Stimulated activated CD4-positive, alpha-beta T cell treated with anti-CD3 and anti-CD28 coated beads, Interleukin-4, amount 100 ng/mL, for 1 hour (primary cell): ENCODE measurements at places on chromosomes 1 and 21.

GRCh38 chr1:214050513-214051401, 63.0 kb downstream of the PROX1 start:
- no peak for DNase-seq

DNA sequence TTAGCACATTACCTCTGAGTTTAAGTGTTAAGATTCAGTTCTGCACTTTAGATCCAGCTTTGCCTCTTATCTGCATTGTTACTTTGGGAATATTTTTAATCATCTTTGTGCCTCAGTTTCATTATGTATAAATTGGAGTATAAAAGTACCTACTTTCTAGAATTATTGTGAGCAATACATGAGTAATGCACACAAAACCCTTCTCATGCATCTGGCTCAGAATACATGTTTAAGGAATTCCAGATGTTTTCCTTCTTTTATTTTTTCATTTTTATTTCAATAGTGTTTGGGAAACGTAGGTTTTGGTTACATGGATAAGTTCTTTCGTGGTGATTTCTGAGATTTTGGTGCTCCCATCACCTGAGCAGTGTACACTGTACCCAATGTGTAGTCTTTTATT, 14.2 kb downstream of the C8A start:
- no peak for DNase-seq

DNA sequence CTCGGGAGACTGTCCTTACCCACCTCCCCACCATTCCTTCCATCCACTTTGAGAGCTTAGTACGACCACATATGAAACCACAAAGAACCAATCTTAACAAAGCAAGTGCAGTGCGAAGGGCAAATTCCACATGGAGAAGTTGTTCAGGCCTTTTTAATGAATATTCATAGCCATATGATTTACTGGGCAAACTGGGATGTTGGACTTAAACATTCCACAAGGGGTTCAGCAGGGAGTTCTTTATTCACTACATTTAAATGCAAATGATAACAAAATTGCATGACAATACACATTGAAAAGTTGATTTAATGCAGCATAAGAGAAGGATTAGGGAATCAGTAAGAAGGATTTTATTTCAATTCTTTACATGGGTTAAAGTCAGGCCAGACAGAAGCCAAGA, 14.7 kb downstream of the NMNAT2 start:
- no peak for DNase-seq

DNA sequence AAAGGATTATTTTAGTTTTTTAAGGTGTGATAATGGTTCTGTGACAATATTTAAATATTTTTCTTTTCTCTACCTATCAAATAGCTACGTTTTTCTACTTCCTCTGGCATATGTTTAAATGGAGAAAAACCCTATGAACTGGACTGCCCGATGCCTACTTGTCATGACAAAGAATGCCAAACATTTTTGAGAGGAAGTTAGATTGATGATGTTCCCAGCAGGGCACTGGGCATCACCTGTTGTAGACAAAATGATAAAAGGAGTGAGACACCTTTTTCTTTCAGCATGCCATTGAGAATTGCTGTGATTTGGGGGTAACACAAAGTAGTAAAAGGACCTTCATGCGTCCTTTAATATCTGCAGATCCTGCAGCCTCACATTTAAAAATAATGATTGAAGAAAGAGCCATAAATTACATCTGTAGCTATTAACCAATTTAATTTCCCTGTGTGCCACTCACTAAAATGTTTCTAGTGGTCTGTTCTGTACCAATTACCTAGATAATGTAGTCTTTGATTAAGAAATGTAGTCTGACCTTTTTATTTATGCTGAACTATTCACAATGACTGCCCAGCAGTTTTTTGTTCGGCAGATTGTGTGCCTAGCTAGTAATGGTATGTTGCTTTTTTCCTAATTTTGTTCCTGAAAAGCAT, 47.6 kb downstream of the RPL5 start:
- no peak for DNase-seq

DNA sequence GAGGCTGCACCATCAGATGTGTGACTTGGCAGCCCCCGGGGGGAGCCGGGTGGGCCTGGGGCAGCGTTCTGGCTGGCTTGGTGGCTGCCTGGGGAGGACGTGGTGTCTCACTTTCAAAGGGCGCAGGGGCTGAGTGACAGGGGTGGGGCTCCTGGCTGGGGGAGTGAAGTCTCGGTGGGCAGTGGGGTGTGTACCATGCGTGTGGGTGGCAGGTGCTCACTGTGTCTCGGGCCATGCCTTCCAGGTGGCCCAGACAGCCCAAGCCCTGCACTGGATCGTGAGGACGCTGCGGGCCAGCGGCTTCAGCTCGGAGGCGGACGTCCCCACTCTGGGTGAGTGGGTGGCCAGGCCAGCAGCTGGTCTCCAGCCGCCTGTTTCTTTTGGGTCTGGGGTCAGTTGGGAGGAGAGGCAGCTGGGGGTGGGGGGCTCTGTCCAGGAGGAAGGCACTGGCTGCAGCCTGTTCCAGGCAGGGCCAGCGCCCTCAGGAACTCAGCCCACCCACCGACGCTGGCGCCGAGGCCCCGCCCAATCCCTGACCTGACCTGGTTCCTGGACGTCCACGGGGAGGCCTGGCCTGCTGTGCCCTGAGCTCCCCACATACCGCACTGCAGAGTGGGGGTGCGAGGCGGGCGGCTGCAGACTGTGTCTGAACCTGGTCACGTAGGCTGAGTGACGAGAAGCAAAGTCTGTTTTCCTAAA, 30.6 kb upstream of the LRRC3 start:
- DNase-seq: no peak

DNA sequence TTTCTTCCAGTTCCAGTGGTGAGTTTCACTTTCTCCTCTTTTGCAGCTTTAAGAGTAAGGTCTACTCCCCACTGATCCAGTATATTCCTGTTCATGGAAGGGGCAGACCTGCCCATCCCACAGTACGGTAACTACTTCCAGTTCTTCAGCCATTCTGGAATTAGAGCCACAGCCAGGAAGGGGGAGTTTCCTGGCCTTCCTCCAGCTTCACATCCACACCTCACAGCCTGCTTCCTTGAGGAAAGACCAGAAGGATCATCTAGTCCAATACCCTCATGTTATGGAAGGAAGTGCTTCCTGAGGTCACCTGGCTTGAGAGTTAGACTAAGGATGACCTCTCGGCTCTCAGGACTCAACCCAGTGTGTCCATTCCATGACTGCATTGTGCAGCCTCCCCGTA, 597.8 kb downstream of the KIF26B start:
- DNase-seq: no peak

DNA sequence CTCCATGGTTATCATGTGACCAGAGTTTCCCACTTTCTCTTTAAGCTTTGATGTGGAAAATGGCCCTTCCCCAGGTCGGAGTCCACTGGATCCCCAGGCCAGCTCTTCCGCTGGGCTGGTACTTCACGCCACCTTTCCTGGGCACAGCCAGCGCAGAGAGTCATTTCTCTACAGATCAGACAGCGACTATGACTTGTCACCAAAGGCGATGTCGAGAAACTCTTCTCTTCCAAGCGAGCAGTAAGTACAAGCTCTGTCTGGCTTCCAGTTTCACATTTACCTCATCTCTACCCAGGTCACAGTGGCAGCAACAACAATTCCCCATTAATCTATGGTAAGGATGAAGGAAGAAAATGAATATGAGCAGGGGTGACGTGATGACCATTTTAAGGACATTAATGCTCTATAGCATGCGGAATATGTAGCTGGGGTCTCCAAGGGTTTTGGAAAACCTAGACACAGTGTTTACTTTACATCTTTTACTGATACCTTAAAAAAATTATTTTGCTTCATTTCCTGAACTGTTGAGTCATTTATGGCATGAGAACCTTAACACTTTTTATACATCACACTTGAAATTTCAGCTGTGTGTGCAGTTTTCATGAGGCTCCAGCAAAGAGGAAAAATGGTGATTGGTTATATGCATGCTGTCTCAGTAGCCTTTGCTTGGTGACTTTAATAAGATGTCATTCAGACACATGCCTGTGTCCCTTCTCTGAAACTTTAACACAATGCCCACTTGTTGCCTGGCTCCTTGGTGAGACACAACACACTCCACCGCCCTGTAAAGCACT, 286.3 kb upstream of the SGIP1 start:
- DNase-seq: peak; percentile 37

GRCh38 chr1:86922445-86922844, 8.0 kb downstream of the HS2ST1 start:
- DNase-seq: no peak

DNA sequence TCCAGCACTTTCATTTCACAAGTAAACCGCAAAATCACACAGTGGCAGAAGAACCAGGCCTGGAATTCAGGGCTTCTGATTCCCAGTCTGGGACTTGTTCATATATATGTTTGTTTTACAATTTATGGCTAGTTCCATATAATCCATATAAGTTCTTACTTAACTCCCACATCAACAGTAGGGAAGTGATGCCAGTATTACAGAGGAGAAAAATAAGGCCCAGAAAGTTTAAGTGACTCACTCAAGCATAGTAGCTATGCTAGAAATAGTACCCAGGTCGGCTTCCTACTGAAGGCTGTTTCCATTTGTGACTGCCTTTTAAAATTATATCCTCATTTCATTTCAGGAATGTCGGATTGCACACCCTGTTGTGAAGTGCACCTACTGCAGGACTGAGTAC, 1.4 kb downstream of the FAM76A start:
- no peak for DNase-seq

DNA sequence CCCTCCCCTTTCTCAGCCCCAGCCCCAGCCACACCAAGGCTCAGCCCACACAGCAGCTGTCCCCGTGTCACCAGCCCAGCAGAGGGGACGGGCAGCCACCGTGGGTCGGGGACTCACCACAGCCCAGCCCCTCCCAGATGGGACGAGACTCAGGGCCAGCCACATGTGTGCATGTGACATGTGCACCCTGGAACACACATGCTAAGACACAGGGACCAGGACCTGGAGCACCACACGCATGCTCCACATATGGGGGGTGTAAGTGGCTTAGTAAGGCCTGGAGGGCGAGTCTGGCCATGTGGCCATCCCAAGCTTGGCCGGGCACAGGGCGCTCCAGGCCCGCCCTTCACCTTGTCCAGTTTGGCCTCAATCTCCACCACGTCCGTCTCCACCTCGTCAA, 4.0 kb downstream of the ACAP3 start:
- no peak for DNase-seq

GRCh38 chr1:56249234-56249633, 330.1 kb downstream of the PLPP3 start:
- DNase-seq: no peak

DNA sequence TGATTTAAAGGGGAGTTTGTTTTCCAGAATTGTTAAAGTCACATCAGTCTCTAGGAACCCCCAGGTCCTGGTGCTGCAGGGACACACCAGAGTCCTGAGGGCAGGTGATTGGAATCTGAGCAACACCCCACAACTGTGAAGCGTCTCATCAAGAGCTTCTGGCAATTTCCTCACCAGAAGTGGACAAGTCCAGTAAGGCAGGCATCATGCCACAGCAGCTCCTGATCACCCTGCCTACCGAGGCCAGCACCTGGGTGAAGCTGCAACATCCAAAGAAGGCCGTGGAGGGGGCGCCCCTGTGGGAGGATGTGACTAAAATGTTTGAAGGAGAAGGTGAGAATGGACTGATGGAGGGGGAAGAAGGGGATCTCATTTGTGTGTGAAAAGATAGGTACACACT, 2.1 kb downstream of the ZFP69 start:
- DNase-seq: no peak

- DNase-seq: no peak
These were observed 1446.8 kb downstream of the NCAM2 start for GRCh38 chr21:22444990-22445389.

GRCh38 chr1:67058242-67058641, 4.3 kb upstream of the SLC35D1 start:
- no peak for DNase-seq

DNA sequence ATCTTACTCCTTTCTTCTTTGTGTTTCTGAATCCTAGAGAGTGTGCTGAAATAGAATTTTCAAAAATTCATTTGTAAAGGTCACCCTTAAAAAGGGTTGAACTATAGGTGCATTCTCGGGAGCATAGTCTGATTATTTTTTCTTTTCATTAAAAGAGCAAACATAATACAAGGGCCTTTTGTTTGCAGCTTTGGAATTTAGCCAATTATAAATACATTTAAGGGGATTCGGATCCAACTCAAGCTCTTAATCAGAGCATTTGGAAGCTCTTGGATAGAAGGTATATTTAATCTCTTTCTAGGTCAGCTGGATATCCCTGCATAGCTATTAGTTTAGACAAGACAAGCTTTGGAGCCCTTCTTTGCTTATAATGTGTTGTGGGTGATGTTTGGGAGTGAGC, 321.7 kb downstream of the HHAT start:
- no peak for DNase-seq

DNA sequence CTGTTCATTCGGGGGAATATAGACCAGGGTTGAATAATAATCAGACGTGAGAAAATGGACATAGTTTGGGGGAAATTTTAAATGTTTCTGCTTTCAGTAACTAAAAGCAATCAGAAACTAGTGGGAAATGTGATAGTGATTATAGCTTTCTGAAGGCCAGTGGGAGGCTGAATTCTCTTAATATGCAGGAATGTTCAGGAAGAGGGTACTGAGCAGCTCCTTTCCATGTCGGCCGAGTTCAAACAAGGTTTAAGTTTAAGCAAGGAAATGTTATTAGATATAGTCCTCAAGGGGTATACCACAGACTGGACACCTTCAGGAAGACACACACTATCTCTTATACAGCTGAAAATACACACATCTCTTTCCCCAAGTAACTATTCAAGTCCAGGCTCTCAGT, 105.5 kb downstream of the HHAT start:
- DNase-seq: no peak

DNA sequence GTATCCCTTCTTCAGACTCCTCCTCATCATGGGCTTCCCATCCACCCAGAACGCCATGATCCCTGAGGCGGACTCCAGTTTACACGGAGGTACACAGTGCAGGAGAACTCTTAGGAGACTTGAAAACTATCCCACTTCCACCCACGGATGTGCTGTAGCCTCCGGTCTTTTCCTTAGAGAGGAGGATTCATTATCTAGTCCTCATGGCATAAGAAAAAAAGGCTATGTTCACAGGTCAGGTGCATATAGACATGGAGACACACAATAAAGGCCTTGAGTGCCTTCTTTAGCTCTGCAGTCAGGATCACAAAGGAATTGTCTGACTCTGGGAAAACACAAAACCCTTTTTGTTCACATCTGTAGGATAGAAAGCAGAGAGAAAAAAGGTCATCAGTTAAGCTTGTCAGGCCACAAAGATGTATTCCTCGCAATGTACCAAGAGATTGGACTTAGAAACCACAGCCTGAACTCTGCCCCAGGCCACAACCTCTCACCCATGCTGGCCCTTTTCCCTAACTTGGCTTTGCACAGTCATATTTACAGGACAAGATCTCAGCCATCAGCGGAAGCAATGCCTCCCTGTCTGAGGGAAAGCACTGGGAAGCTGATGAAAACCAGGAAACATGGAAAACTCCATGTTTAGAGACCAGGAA, 9.0 kb downstream of the CRP start:
- no peak for DNase-seq

DNA sequence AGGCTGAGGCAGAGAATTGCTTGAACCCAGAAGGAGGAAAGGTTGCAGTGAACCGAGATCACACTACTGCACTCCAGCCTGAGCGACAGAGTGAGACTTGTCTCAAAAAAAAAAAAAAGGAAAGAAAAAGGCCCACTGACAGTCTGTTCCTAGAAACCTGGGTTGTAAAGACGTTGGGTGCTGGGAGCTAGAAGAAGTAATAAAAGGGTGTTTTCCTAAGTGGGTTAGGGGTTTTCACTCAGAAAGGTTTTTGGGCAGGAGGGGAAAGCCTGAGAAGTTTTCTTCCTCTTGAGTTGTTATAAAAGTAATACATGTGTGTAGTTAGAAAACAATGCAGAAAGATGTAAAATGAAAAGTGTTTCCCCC, 25.4 kb downstream of the CELA3A start:
- no peak for DNase-seq
